Bronchial epithelial cell (primary cell): ENCODE measurements at places on chromosomes 7 and 10.

DNA sequence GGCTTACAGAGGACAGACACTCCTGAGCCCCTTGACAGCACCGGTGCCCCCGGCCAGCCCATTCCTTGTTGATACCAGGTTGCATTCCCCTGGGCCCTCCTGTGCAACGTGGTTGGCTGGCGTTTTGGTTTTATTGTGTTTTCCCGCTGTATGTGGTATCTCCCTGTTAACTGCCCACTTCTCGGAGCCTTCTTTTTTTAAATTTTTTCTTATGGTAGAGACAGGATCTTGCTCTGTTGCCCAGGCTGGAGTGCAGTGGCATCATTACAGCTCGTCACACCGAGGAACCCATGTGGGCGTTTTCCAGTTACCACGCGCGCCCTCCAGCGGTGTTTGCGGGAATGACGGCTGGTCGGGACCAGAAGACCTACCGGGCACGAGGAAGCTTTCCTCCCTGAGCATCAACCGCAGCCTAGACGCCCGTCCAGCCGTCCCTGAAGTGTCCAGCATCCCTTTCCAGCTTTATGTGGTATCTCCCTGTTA, 16.9 kb upstream of the ZFAND2A start:
- peak; percentile 38 for DNase-seq

DNA sequence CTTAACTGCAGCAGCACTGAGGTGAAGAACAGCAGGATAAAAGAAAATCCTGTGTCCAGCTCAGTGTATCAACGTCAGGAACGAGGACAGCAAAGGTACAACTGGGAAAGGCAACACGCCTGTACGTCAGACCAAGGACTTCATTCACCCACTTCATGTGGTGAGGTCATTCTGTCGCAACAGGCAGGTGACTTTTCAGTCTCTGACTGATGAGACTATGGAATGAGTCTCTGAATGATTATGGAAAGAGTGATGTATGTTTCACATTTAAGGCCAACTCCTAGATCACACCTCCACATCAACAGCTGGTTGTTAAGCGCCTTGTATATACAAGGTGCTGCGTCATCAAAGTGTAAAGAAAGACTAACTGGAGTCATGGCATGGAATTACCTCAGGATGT, 297.6 kb upstream of the SP8 start:
- peak; percentile 62 for DNase-seq

DNA sequence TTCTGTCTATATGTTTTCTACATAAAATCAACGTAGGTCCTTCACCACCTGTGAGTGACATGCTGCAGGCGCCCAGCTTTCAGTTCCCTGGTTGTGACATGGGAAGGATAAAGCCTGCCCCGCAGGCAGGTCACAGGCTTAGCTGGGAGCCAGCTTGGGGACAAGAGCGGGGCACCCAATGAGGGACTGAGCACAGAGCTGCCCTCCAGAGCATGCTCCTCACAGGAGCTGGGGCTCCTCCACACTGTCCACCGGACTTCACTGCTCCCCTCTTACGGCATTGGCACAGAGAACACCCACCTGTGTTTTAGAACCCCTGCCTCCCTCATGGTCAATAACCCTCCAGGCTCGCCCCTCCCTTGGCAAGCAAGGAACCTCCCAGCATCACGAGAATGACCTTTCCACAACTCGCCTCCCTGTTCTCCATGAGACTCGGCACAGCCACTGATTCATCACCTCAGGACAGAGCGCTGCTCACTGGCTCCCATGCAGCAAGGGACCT, 187.1 kb downstream of the TNS3 start:
- no peak for DNase-seq

DNA sequence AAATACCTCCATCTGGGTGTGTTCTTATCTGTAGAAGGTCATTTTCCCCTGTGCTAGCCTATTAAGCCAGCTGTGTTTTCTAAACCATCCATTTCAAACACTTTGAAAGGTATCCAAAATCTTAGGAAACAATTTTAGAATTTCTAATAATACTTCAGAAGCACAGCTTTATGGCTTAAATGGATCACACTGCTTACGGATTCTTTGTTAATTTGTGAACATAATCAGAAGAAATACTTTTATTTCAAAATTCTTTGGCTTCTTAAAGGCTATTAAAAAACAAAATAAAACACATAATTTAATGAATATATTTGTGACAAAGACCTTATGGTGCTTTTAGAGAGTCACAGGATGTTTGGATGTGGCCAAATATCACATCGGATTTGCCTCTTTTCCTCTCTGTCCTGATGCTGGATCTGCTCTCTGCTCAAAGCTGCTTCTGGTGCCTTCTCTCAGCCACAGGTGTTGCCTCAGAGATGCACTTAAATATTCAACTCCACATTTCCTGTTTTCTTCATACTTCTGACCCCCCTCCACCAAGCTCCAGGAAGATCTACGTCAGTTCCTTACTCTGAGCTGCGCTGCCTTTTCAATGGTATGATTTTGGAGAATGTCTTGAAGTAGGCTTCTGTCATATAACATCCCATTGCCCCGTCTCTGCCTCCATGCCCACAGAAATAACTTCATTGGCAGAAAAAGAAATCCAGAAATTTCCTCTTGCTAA, 230.6 kb downstream of the MLLT10 start:
- DNase-seq, result no peak

DNA sequence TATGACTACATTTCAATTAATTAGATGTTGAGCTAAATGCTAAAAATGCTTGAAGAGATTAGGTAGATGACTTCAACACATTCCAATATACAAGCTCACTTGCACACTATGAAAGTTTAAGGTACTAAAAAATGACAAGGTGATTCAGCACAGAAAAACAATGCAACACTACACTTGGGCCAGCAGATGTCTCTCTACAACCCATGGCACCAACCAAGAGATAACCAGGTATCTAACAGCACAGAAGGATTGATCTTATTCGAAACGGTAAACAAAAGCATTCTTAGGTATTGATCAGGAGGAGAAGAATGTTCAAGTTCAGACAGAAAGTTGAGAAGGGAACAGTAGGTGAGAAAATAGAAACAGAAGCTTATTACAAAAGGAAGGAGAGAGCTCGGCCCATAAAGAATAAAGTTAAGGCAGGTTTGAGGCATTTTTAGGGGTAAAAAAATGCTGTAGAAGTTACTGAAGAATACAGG, 248.2 kb upstream of the KLF14 start:
- DNase-seq, result peak; percentile 85

GRCh38 chr7:156460858-156461627, 179.5 kb upstream of the RNF32 start:
- DNase-seq, result no peak

DNA sequence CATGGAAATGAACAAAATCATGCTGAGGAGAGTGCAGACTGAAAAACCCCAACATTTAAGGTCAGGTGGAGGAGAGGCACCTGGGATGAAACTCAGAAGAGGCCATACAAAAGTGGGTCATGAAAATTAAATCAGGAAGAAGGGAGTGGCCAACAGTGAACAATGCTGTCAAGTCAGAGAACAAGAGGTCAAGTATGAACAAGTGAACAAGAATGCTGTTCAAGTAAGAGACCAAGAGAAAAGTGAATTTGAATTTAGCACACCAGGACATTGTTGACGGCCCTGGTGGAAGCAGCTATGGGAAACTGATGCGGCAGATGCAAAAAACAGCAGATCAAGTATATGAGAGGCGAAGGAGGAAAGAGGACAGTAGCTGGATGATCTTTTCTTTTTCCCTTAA, 7.9 kb downstream of the CEP41 start:
- peak; percentile 66 for DNase-seq

DNA sequence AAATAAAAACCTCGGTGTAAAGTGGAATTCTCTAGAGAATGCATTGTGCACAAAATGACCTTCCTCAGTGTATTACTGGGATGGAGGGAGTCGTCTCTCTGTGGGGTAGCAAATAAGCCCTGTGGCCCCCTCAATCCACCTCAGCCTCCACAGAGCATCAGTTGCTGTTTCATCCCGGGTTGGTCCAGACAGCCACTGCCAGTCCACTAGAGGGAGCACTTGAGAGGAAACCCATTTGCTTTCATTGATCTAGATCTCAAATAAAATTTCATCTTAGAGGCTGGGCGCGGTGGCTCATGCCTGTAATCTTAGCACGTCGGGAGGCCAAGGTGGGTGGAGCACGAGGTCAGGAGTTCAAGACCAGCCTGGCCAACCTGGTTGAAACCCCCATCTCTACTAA, 1128.7 kb downstream of the CNTNAP2 start:
- peak; percentile 12 for DNase-seq
